Amniotic stem cell (primary cell): ENCODE measurements at places on chromosomes 11 and 22.
A peak's percentile ranks its signal among the peaks of the same experiment; 100 is the strongest.

- DNase-seq: no peak
Observed at GRCh38 chr11:47149782-47150181, 26.9 kb downstream of the ARFGAP2 start.

- no peak for DNase-seq
Observed at GRCh38 chr11:19284881-19285280, 44.1 kb upstream of the E2F8 start.

GRCh38 chr11:72740060-72740424, 12.2 kb downstream of the ARAP1 start:
- no peak for DNase-seq

GRCh38 chr22:47123006-47123826, 360.8 kb downstream of the TBC1D22A start:
- no peak for DNase-seq

DNA sequence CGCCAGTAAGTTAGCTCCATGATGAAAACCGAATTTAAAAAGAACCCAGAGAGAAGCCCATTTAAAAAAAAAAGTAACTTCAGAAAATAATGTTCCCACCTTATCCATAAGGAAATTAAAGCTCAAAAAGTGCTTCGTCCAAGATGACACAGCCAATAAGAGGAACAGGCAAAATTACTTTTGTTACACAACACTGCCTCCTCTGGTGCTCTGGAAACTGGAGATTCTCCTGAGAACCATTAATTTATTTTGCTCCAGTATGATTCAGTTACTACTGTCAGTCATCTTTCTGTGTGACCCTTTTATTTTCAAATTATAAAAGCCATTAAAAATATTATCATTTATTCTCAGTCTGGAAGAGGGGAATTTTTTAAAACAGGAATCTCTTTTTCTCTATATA, 2.0 kb downstream of the IFT27 start:
- DNase-seq: no peak

DNA sequence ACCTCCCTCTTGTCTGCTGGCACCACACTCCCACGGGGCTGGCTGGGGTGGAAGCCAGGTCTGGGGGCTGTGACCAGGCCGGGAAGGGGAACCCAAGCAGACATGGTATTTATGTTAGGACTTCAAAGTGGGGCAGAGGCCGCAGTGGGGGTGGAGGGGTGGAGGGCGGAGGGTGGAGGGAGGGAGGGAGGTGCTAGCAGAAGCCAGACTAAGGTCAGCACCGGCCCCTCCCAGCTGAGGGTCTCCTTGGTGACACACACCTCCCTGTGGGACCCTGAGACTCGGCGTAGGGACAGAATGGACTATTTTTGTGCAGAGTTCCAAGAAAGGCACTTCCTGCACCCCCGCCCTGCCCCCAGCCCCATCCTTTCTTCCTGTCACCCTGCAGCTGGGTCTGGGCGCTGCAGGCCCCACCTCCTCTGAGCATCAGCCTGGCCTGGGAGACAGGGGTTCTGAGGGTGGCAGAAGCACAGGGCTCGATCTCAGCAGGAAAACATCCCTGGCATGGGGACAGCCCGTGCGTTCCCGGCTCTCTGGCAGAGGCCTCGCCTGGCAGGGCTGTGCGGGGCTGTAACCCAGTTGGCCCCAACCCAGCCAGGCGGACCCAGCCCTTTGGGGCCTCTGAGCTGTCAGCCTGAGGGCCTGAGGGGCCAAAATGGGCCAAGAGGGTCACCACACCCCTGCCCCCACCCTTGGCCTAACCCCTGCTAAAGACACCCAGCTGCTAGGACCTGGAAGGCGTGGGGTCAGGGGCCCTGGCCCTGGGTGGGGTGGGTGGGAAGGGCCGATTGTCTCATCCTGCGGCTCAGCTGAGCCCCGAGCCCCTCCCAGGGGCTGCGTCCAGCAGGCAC, 9.6 kb upstream of the CD248 start:
- no peak for DNase-seq

DNA sequence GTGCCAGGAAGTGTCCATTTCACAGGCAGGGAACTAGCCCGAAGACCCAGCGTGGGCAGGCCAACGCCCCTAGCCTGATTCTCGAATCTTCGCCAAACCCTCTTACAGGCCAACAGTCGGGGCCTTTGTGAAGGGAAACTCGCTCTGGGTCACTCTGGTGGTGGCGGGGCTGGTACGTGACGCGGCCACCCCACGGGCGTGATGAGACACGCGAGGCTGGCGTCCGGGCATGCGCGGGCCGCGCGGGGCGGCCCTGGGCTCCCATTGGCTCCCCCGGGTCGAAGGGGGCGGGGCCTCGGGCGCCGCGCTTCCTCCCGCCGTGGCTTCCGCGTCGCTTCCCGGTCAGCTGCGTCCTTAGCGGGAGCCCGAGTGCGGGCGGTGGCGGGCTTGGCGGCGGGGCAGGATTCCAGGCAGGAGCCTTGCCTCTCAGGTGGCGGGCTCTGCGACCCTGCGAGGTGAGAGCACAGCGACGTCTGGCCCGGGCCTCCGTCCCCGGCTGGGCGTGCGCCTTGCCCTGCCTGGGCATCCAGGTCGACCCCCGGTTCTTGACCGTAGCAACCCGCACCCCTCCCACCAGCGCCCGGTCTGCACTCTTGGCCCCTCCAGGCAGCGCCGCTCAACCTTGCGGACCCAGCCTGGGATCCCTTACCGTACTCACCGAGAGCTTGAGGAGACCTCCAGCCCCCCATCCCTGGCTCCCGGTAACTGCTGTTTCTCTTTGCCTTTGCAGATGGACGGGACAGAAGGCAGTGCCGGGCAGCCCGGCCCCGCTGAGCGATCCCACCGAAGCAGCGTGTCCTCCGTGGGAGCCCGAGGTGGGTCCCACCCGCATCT, at the start of gene FRMD8:
Gene FRMD8 (plus strand): TSS at position 331 of the 834 bp plus-strand sequence. CDS start 400 bp downstream, at position 731.
- DNase-seq: peak; percentile 57

- no peak for DNase-seq
Observed at GRCh38 chr22:42078469-42079318, 806 bp upstream of the SMDT1 start.

DNA sequence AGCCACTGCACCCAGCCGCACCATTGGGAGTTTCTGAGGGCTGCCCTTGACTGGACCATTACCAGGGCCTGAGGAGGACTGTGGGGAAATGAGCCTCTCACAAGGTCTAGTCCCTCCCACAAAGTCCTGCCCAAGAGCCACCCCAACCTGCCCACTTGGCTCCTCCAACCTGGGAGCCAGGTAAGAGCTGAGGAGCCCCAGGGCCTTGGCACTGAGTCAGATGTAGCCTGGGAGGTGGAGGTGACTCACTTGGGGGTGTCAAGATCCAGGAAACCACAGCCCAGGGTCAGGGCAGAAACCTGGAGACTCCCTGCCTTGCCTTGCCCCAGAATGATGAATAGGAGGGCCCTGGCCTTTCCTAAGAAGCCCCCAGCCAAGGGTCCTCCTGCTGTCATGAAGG, 25.8 kb upstream of the P2RY2 start:
- no peak for DNase-seq

DNA sequence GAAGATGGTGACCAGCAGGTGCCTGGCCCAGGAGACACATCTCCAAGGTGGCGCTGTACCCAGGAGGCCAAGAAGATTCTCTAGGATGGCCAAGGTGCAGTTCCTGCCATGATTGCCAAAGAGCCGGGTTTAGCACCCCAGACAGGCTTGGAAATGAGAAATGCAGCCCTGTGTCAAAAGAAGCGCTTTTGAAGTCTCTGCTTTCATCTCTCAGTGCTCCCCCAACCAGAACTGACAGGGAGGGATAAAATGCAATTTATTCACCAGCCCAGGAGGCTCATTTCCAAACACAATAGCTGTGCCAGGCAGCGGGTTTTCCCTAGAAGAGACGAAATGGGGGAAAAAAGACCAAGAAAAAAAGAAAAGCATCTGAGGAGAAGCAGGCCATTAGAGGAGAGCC, 195.9 kb upstream of the NCAM1 start:
- DNase-seq: no peak

DNA sequence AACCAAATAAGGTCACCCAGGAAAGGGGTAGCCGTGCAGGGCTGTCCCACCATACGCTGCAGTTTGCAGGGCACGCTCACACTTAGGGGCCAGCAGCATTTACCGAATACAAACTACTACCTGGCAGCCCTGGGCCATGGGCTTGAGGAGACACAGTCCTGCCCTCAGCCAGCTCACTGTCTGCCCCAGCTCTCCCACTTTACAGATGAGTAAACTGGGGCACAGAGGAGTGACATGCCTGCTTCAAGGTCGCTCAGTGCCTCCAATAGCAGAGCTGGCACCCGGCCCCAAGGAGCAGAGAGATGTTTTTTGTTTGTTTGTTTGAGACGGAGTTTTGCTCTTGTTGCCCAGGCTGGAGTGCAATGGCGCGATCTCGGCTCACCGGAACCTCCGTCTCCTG, 2.8 kb downstream of the FADS3 start:
- DNase-seq: no peak

GRCh38 chr11:110737593-110737992, 25.4 kb upstream of the ARHGAP20 start:
- DNase-seq: no peak

GRCh38 chr22:32623943-32624342, 149.3 kb downstream of the FBXO7 start:
- peak; percentile 73 for DNase-seq

DNA sequence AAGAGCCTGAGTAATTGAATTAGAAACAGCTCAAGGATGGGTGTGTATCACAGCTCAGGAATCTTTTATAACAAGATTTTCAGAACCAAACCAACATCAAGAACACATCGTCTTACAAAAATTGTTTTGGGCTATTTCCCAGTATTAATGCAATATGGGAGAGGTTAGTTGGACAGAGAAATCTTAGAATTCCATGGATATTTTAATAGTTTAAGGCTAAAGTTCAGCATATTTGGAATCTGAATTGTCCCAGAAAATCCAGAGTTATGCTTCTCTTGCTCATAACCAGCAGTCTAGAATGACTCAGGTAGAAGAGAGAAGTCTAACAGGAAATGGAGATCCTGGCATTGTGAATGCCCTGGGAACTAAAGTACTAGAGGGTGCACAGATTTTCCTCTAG, 74.6 kb downstream of the ADM start:
- DNase-seq: peak; percentile 44

DNA sequence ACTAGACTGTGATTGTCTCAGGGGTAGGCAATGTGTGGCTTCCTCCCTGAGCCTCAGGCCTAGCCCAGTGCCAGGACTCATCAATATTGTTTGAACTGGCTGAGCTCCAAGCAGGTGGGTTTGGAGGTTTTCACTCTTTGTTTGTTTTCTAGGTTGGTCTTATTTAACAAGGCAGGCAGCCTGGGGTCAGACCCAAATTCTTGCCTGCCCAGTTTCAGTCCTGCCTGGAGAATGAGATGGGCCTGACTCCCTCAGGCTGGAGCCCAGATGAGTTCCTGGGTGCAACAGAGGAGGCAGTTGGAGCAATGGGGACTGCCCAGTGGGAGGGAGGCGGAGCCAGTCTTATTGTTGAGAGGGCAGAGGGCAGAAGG, 28.3 kb upstream of the TP53I11 start:
- no peak for DNase-seq

DNA sequence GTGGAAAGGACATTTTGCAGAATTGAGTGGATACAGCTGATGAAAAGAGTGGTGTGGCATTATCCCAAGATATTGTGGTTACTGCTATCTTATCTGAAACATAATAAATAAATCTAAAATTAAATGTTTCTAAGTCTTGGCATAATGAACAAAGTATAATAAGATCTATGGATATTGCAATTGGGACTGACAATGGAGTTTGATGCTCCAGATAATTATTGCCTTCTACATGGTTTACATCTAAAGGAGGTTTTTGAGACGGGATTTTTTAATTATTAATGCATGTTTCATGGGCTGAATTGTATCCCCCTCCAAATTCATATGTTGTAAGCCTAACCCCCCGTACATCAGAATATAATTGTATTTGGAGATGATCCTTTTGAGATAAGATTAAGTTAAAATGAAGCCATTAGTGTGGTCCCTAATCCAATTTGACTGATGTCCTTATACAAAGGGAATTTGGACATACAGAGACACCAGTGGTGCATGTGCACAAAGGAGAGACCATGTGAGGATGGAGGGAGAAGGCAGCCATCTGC, 198.5 kb downstream of the MSANTD4 start:
- DNase-seq: no peak

GRCh38 chr22:39603345-39603744, 32.8 kb downstream of the CACNA1I start:
- DNase-seq: no peak

GRCh38 chr11:19458231-19458630, 217.5 kb upstream of the E2F8 start:
- DNase-seq: no peak

GRCh38 chr11:128708660-128709059, 14.8 kb downstream of the FLI1 start:
- no peak for DNase-seq

- no peak for DNase-seq
Observed at GRCh38 chr22:48574776-48575617, 1252.7 kb downstream of the BRD1 start.
